Kidney epithelial cell (primary cell): ENCODE measurements at places on chromosomes 7 and 10.

- no peak for DNase-seq
Observed at GRCh38 chr10:110413903-110414547, 83.7 kb upstream of the DUSP5 start.

DNA sequence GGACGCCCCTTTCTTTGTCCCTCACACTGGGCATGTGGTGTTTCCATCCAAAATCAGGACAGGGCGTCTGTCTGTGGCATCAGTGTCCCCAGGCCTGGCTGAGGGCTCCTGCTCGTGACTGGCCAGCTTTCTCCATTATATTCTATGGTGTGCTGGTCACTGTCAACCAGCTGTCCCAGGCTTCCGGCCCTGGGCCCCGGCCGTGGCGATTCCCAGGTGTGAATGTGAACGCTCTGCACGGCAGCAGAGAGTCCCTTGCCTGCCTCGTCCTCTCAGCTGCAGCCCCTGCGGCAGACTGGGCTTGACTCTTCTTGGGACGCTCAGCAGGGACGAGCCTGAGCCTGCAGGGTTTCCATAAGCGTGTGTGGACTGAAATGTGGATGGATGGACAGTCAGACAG, 5.9 kb upstream of the UTF1 start:
- DNase-seq, result no peak

DNA sequence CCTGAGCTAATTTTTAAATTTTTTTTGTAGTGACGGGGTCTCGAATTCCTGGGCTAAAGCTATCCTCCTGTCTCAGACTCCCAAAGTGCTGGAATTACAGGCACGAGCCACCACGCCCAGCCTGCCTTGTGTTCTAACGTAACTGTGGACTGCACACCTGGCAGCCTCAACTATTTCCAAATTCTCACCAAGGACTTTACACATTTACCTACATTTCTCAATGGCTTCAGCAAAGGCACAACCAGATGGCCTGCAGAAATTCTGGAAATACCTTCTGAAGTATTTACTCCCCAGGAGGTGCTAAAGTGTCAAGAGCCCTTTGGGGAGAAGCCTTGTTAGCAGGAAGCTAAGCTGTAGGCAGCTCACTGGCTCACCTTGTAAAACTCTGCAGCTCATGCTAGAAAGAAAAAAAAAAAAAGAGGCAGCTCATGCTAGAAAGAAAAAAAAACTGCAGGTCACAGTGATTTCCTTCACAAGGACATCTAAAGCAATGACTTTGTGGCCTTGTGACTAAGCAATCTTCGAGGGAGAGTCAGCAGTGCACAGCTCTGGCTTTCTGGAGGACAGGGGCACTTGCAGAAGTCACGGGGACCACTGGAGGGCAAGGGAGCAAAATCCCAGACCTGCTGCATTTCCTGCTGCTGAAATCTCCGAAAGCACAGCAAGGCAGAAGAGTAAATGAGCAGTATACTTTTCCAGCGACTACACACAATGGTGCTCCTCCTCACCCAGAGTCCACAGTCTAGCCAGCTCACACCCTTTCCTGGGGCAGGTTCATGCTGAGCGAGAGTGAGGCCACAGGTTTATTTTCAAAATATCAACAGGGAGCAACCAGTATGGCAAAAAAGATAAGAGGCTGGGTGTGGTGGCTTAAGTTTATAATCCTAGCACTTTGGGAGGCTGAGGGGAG, 40.4 kb downstream of the BAIAP2L1 start:
- DNase-seq, result no peak

DNA sequence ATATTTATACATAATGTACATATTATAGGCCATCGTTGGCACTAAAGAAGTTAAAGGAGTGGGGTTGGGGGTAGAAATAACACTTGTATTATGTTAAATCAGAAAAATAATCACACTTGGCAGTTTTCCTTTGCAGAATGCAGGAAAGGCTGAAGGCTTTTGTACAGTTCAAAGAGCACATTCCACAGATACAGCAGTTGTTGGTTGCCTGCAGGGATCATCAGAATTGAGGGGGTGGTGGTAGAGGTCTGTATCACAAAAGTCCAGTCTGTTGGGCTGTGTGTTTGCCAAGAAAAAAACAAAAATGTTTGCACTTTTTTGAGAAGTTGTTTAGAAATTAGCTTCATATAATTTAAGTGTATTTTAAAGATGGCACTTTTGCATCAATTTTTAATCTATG, 231.8 kb upstream of the FOXP2 start:
- no peak for DNase-seq

DNA sequence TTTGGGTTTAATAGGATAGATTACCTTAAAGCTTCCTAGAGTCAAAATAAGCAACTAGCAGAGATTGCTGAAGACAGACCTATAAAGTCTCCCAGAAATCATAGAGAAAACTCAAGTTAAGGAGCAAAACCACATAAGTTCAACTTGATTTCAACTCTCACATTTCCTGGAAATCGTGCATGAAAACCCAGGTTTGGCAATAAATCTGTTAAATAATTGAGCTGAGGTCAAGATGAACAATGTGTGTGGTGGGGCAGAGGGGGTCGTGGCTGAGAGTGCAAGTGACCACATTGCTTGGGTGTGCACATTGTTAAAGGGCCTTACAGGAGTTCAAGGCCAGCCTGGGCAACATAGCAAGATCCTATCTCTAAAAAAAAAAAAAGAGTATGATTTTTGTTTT, 636.5 kb downstream of the GALNT17 start:
- DNase-seq, result no peak

DNA sequence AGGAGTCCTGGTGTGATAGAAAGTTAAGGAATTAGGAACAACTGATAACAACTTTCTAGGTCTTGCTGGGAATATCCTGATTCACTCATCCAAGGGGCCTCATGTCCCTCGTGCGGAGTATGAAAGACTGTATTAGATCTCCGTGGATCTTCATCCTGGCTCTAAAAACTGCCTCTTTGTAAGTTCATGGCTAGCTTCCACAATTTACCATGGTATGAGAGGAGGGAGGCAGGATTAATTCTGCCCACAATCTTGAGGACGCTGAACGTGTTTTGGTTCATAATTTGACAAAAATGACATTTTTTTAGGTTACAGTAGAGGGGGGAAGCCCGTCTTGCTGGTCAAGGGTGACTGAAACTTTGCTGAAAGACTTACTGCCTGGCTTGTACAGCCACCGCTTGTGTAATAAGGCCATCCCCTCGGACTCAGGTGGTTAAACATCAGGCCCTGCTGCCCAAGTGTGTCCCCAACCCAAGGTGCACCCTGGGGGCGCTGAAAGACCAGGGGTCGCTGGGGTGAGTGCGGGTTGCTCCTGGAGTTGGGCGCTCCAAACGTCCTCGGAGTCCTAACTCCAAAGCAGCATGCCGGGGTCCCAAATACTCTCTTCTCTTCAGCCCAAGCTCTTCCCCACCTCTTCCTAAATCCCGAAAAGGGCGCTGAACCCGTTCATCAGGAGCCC, 733 bp downstream of the HIBADH start:
- DNase-seq, result no peak

- no peak for DNase-seq
Observed at GRCh38 chr7:1227814-1228544, 4.7 kb upstream of the UNCX start.

DNA sequence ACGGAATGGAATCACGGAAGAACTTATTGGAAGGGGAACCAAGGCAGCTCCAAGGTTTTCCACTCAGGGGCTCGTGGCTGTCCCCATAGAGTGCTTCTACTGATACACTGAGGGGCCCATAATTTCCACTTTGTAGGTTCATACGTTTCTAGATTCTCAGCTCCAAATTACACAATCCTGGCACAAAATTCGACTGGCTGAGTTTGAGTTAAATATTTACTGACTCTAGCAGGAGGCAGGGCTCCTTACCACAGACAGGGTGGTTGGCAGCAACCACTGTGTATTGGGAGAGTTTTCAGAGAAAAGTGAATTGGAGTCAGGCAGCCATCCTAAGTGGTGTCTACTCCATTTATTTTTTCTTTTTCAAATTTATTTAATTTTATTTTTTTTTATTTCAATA, 55.4 kb upstream of the SEC61G start:
- DNase-seq, result no peak

DNA sequence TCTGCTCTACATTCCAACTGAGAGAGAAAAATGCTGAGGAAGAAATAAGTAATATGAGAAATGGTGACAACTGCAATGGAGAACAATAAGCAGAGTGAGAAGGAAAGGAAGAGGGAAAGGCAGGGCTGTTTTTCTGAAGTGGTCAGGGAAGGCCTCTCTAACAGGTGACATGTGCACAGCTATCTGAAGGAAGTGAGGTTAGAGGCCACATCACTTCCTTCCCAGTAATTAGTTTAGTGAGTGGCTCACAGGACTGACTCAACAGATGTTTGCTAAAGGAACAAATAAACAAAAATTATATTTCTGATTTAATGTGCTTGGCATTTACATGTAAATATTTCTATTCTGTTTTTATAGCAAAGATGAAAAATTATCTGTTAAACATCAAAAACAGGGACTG, 77.9 kb downstream of the ARHGAP21 start:
- DNase-seq, result no peak

GRCh38 chr7:78642751-78643150, 810.7 kb downstream of the MAGI2 start:
- no peak for DNase-seq

GRCh38 chr7:98930921-98931320, 52.6 kb downstream of the TRRAP start:
- DNase-seq, result no peak

GRCh38 chr7:42876182-42877068, 35.4 kb downstream of the C7orf25 start:
- no peak for DNase-seq

- DNase-seq, result no peak
Observed at GRCh38 chr10:97017474-97017903, 168.3 kb downstream of the SLIT1 start.

GRCh38 chr7:41889040-41889439, 186.2 kb upstream of the INHBA start:
- DNase-seq, result no peak

DNA sequence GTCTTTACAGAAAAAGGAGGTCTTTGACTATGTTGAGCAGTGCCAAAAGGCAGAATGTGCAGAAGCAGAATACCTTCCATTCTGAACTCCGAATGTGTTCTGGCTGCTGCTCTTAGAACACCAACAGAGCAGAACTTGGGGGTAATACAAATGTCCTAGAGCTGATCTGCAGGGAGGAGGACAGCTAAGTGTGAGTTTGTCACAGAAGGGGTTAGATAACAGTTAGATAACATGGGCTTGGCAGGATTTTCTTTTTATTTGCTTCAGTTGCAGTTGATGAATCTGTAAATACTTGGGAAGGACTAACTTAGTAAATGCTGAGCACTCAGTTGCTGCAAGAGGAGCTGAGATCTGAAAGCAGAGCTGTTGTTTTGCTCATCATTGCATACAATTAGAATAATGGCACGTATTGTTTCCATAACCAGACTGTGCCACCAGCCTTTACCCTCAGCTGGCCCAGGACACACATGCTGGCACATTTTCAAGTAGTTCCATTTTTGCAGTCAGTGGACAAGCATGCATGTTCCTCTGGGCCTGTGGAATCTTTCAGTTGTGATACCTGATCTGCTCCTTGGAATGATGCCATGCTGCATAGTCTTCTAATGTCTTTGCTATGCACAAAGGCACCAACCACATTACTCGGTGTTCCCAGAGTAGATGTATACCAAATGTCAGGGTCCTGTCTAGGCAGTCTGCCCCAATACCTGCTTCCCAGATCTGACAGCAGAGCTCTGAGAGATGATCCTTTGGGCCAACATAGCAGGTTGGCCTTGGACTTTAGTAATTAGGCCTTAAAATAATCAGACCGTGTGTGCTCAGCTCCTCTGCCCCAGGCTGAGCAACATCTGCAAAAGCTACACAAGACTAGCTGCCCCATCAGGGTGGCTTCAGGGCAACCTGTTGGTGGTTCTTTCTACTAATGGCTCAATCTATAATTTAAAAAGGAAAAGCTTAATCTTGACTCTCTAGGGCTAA, 55.7 kb downstream of the GSDME start:
- peak; percentile 56 for DNase-seq

DNA sequence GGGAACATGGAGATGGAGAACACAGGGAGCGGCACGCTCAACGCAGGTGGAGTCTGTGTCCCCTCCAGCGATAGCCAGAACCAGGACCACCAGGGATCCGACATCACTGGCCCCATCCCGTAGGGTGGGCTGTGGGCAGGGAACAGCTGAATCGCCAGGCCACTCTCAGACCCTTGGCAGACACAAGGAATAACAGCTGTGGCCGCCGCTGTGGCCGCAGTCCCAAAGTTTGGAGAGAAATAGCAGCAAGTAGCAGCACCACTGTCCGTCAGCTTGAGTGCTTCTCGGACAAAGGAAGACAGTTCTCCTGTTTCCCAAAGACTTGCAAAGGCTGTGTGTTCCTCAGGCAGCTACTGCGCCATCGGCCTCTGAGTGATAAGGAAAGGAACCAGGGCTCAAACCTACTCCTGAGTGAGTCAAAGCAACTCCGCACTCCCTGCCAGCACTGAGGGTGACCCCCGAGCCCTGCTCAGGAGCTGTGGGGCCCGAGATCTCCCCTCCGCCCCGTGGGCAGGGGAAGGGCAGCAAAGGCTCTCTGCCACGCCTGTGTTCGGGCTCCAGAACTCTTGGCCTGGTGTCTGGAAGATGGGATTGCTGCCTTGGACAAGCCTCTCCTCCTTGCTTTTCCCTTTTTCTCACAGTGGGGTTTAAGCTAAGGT, 82.3 kb upstream of the FAM20C start:
- DNase-seq, result no peak

DNA sequence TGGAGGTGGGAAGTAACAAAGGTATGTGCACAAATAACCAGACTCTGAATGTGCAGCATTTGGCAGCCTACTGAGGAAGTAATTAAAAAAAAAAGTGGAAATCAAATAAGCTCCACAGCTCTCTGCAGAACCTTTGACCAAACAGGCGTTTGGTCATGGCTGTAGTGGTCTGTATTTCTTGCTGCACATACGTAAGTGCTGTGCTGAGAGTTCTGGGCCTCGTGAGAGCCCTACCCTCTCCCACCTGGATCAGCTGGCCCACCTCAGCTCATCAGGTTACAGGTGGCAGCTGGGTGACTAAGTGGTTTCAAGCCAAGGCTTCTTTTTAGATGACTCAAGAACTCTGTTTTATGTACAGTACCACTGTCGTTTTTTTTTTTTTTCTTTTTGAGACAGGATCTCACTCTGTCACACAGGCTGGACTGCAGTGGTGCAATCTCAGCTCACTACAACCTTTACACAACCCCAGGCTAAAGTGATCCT, 178.2 kb upstream of the KLF6 start:
- peak; percentile 54 for DNase-seq

GRCh38 chr7:128911423-128912031, 1.0 kb upstream of the KCP start:
- no peak for DNase-seq

- no peak for DNase-seq
Observed at GRCh38 chr10:73905256-73906020, 5.5 kb upstream of the PLAU start.

GRCh38 chr10:132094581-132095234, 29.0 kb downstream of the JAKMIP3 start:
- no peak for DNase-seq

GRCh38 chr10:124367936-124368335, 50.8 kb downstream of the OAT start:
- DNase-seq, result no peak

GRCh38 chr7:105837765-105838626, 38.4 kb downstream of the ATXN7L1 start:
- DNase-seq, result no peak

- no peak for DNase-seq
Observed at GRCh38 chr10:112040696-112041095, 142.9 kb downstream of the GPAM start.
